ENCODE measurements at places on chromosomes 6 and 20. TPM values are rescaled to one million over a fixed set of nuclear protein-coding genes. Genes with fewer than 3 reads are reported as not detected.

The GABRR1 gene
- polyA plus RNA-seq = 0.38 TPM

The GNAS gene
- polyA plus RNA-seq = 3,555 TPM

The BAG2 gene
- 11.0 TPM for polyA plus RNA-seq

The CAGE1 gene
- 0.10 TPM for polyA plus RNA-seq

The CST5 gene
- polyA plus RNA-seq = not detected

The SIRPA gene
- 29.2 TPM for polyA plus RNA-seq
